Vein endothelial cell (primary cell): ENCODE measurements at places on chromosomes 2 and 18. TPM values are rescaled to one million over a fixed set of nuclear protein-coding genes. Genes with fewer than 3 reads are reported as not detected.

Gene CCDC74A
- 4.8 and 5.9 TPM in 2 replicates for total RNA-seq

Gene UGT1A4
- total RNA-seq: not detected in 2 replicates

Gene NCL
- 152 and 258 TPM in 2 replicates for total RNA-seq

Gene FRZB
- under 0.01 TPM in 1 of 2 replicates, not detected in the other for total RNA-seq

Gene FBXO41
- 0.33 and 0.96 TPM in 2 replicates for total RNA-seq

Gene GNAL
- total RNA-seq: under 0.01 and 1.1 TPM in 2 replicates

Gene CNTNAP5
- not detected in 2 replicates for total RNA-seq

Gene COLEC12
- 4.2 and 8.2 TPM in 2 replicates for total RNA-seq

Gene TRIM43B
- total RNA-seq: 0.33 TPM in 1 of 2 replicates, not detected in the other
